ENCODE measurements at places on chromosomes 13 and 19.
A peak's percentile ranks its signal among the peaks of the same experiment; 100 is the strongest.

- DNase-seq: no peak
Observed at GRCh38 chr13:36758345-36758744, 60.7 kb upstream of the RFXAP start.

DNA sequence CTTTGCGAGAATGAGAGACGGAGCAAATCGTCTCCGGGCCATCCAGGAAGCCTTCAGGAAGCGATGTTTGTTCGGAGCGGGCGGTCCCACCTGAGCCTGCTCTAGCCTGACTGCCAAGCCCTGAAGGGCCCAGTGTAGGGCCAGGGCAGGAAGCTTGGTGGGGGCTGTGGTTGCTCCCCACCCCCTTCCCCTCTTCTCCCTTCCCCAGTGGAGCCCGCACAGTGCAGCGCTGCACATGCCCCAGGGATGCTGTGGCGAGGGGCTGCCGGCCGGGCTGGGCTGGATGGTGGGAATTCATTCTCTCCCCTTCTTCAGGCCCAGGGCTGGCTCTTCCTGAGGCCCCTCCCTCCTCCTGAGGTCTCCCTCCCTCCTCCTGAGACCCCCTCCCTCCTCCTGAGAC, 7.1 kb upstream of the GRTP1 start:
- DNase-seq: no peak

GRCh38 chr19:52690369-52691214, 44.3 kb downstream of the ZNF611 start:
- DNase-seq: peak; percentile 87

- DNase-seq: no peak
Observed at GRCh38 chr13:96527497-96527896, 437.6 kb downstream of the HS6ST3 start.

GRCh38 chr13:40665126-40666044, 1.1 kb downstream of the FOXO1 start:
- no peak for DNase-seq

DNA sequence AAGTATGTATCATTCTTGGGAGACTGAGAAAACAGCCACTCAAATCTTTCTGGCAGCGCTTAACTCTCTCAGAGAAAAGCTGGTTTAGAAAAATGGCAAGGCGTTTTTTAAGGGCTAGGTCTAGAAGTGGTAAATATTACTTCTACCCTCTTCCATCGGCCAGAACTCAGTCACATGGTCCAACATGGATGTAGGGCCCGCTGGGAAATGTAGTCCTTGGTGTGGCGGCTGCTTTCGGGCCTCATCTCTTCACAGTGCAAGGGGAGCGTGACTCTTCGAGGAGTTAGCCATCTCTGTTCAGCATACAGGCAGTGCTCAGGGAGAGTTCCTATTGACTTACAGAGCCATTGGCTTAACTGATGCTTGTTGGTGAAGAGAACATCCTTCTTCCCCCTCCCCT, 6.3 kb downstream of the VSTM2B start:
- no peak for DNase-seq

GRCh38 chr13:21812192-21812626, 141.3 kb downstream of the FGF9 start:
- no peak for DNase-seq

DNA sequence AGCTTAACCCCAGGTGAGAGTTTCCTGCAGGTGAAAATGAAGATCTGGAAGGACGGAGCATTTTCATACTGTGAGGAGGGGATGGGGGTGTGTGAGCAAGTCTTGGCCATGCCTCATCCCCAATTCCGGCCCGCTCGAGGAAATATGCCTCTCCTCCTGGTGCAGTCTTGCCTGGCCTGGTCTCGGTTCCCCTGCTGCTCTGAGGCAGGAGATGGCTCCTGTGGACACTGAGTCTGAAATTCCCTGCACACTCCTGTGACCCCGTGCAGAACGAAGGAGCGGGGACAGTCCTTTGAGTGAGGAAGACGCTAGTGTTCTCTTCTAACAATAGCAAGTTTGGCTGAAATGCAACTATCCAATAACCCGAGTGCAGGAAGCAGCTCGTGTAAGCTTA, 329 bp upstream of the ZNF439 start:
- no peak for DNase-seq

GRCh38 chr13:45339867-45340266, 1.1 kb downstream of the TPT1 start:
- DNase-seq: no peak

- no peak for DNase-seq
Observed at GRCh38 chr19:11279505-11280236, 16.3 kb upstream of the TSPAN16 start.

GRCh38 chr19:18649371-18650020, 12.7 kb downstream of the KLHL26 start:
- no peak for DNase-seq

GRCh38 chr13:50378509-50379044, 363.3 kb downstream of the KCNRG start:
- no peak for DNase-seq

DNA sequence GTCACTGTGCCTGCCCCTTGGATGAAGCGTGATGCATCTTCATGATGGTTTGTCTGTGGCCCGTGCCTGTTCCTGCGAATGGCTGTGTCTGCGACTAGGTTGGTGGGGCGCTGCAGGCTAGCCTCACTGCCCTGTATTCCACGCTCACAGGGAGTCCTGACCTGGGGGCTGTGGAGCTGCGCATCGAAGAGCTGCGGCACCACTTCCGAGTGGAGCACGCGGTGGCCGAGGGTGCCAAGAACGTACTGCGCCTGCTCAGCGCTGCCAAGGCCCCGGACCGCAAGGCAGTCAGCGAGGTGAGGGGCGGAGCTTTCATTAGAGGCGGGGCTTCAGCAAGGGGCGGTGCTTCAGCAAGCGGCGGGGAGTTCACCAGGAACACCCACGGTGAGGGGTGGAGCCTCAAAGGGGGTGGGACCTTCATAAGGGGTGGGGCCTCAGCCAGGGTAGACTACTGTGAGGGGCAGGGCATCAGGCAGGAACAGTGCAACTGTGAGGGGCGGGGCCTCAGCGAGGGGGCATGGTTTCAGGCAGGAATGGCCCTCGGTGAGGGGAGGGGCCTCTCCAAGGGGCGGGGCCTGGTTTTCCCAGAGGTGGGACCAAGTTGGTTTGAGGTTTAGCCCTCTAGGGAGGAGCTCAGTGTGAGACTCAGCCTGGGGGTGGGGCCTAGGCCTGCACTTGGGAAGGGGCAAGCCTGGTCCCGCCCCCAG, 17.2 kb downstream of the PKN1 start:
- peak; percentile 37 for DNase-seq

DNA sequence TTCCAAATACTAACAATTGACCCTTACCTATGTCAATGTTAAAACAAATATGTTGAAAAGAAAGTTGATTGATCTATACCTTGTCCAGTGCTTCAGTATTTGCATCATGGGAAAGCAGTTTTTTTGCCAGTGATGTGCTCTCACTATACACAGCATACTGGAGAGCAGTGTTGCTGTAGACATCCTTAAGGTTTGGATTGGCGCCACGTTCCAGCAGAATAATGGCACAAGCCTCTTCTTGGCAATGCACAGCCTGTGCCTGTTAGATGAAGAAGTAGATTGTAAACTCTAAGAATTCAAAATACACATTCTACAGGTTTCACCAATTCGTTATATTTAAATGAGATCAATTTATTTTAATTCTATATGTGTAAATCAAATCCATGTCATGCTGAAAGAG, 43.9 kb upstream of the C1QTNF9B start:
- no peak for DNase-seq

GRCh38 chr13:85597790-85598500, 201.3 kb downstream of the SLITRK6 start:
- DNase-seq: no peak

DNA sequence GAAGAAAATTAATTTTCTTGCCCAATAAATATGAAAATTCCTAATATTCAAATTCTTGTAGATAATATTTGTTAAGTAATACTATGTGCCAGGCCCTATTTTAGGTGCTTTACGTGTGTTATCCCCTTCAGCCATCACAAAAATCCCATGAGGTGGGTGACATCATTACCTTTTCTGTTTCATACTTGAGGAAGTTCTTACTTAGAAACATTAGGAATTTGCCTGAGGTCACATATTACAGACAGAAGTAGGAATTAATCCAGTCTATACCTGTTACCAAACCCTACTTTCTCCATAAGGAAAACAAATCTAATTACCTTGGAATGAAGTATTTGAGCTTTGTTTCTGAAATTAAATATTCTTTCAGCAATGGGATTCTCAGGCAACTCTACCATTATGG, 336.1 kb downstream of the GPC6 start:
- DNase-seq: no peak

DNA sequence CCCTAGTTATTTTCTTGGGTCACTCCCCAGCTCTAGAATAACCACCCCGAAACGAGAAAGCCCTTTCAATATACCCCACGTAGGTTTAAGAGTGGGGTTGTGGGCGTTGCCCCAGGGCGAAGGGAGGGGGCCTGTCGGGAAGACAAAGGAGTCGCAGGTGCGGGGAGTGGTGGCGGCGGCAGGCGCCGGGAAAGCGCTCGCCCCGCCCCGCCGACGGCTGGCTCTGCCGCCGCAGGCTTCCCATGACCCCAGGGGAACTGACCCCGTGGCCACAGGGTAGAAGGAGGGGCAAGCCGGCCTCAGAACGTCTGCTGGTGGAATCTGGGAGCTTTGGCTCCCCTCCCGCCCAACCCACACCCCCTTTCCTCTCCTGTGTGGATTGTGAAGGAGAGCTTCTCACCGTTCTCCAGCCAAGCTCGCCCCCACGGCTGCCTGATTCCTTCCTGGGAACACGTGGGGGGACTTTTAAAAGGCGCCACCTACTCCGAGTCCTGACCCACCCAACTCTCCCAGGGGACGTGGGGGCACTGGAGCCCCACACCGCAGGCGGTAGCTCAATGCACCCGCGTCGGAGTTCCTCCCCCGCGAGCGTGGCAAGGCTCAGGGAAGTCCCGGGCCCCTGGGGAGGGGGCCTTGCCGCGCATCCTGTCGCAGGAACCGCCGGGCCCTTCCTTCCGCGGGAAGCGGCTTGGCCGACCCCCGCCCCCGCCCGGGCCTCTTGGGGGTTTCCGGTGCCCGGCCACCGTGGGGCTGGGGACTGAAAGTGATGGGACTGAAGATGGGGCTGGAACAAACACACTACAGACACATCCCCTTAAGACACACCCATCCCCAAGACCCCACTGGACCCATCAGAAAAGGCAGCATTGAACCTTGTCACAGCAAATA, 5.5 kb downstream of the IER2 start:
- DNase-seq: peak; percentile 85

DNA sequence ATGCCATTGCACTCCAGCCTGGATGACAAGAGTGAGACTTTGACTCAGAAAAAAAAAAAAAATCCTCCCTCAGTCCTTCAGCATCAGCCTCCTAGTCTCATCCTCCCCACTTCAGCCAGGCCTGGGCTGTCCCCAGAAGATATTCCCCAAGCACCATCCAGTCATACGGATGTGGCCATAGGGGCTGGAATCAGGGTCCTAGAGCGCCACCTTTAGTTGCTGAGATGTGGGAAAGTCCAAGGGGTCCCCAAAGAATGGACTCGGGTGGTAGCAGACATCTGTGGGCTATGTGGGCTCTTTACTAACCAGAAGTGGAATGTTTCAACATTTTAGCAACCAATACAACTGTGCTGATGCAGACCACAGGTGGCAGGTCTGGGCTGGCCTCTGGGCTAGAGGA, 3.1 kb upstream of the TYROBP start:
- no peak for DNase-seq

GRCh38 chr19:48858984-48859710, 9.3 kb downstream of the PLEKHA4 start:
- DNase-seq: no peak

DNA sequence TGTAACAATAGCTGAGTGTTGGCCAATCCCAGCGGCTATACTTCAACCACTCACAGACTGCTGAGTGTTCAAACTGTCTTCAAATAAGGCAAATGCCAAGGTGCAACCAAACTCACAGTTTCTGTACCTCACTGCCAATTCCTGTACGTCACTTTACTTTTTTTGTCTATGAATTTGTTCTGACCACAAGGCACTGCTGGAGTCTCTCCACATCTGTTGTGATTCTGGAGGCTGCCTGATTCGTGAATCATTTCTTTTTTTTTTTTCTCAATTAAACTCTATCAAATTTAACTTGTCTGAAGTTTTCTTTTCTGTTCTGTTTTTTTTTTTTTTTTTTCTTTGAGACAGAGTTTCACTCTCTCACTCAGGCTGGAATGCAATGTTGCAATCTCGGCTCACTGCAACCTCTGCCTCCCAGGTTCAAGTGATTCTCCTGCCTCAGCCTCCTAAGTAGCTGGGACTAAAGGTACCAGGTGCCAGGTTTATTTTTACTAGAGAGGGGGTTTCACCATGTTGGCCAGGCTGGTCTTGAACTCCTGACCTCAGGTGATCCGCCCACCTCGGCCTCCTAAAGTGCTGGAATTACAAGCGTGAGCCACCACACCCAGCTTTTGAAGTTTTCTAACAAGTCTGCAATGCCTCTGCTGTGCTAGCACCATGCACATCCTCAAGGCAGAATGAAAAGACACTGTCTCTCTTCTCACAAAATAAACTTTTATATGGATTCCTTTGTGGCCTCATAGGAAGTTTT, 401.7 kb downstream of the IRS2 start:
- peak; percentile 69 for DNase-seq

GRCh38 chr19:2332341-2333026, 4.0 kb downstream of the SPPL2B start:
- DNase-seq: no peak

- DNase-seq: no peak
Observed at GRCh38 chr13:113668491-113668971, 1.5 kb downstream of the GRK1 start.

DNA sequence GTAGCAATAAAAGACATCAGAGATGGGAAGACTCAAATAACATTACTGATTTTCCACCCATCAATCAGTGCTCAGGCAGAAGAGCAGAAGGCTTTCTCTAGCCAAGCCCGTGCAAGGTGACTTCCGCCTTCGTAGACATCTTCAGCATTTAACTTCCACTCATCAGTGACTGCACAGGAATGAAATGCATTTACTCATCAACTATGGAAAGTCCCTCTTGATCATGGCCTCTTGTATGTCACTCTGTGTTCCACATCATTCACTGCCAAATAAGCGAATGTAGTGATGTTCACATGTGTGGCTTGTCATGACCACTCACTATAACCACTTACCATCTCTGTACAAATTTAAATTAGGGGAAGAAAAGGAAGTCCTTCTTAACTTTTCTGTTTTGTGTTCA, 49.4 kb downstream of the SACS start:
- peak; percentile 34 for DNase-seq

DNA sequence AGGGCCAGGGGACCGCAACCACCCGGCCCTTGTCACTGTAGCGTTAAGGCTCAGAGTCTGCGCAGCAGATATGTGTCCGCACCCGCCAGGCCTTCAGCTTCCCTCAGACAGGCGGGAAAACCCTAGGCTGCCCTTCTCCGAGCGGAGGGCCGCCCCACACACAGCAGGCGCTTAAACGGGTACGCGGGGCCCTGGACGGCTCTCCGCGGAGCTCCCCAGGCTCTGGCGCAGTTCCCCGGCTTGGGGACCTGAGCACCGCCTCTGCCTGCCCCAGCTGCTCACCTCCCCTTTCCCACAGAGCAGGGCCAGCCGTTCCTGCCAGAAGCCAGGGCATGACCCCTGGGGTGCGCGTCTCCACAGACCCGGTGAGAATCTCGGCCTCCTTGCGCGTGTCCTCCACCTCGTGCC, 593 bp downstream of the ZNF135 start:
- DNase-seq: no peak

GRCh38 chr13:32126278-32126677, 94.7 kb downstream of the FRY start:
- DNase-seq: no peak
